Nephron progenitor cell (in vitro differentiated cells): ENCODE measurements at places on chromosomes 11 and 22.

- no peak overlapping the region for H3K27ac ChIP-seq
- peak; percentile 4 for DNase-seq
- H3K36me3 ChIP-seq, result peaks cover 31% of the 10 kb centered on the region
- peaks cover 12% of the 10 kb centered on the region for H3K4me1 ChIP-seq
- H3K4me3 ChIP-seq, result no peak overlapping the region
- no peaks in the 10 kb centered on the region for H3K27me3 ChIP-seq
These were observed 421.6 kb downstream of the METTL15 start for GRCh38 chr11:28529540-28530410.

GRCh38 chr11:103811870-103812455 is 224.5 kb upstream of the DDI1 start:
- H3K27me3 ChIP-seq, result no peaks in the 10 kb centered on the region
- H3K27ac ChIP-seq, result no peak overlapping the region
- H3K36me3 ChIP-seq, result no peaks in the 10 kb centered on the region
- no peak for DNase-seq

- H3K27ac ChIP-seq, result no peak overlapping the region
- no peak overlapping the region for H3K4me3 ChIP-seq
- no peaks in the 10 kb centered on the region for H3K36me3 ChIP-seq
- DNase-seq, result no peak
- peaks cover 4% of the 10 kb centered on the region for H3K27me3 ChIP-seq
- H3K4me1 ChIP-seq, result peaks cover 23% of the 10 kb centered on the region
These were observed 1.6 kb downstream of the LGALS12 start for GRCh38 chr11:63507511-63507910.

DNA sequence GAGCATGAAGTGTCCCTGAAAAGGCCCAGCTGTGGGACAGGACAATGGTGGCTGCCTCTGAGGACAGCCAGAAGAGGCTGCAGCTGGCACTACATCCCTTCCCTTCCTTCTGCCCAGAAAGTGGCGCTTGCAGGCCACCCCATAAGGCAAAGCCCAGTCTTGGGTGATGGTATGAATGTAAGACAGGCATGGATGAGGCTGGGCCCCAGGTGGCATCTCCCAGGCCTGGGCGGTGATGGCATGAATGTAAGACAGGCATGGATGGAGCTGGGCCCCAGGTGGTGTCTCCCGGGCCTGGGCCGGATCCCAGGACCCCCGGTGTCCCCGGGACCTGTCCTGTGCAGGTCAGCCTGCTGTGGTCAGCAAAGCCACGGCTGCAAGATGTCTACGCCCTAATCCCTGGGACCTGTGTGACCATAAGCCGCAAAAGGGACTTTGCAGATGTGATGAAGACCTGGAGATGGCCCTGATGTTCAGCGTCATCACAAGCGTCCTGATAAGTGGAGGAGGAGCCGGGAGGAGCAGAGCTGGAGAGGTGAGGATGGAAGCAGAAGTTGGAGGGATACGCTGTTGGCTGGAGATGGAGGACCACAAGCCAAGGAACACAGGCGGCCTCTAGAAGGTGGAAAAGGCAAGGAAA is 181.1 kb downstream of the CTTN start:
- H3K4me3 ChIP-seq, result no peak overlapping the region
- H3K27ac ChIP-seq, result no peak overlapping the region
- H3K27me3 ChIP-seq, result peaks cover 2% of the 10 kb centered on the region
- H3K4me1 ChIP-seq, result no peaks in the 10 kb centered on the region
- no peak for DNase-seq

- H3K27ac ChIP-seq, result no peak overlapping the region
- no peak for DNase-seq
- H3K4me3 ChIP-seq, result no peak overlapping the region
- H3K36me3 ChIP-seq, result peaks cover 16% of the 10 kb centered on the region
- H3K4me1 ChIP-seq, result peaks cover 11% of the 10 kb centered on the region
- peaks cover 10% of the 10 kb centered on the region for H3K27me3 ChIP-seq
These were observed 92.2 kb downstream of the C11orf91 start for GRCh38 chr11:33608386-33608785.

DNA sequence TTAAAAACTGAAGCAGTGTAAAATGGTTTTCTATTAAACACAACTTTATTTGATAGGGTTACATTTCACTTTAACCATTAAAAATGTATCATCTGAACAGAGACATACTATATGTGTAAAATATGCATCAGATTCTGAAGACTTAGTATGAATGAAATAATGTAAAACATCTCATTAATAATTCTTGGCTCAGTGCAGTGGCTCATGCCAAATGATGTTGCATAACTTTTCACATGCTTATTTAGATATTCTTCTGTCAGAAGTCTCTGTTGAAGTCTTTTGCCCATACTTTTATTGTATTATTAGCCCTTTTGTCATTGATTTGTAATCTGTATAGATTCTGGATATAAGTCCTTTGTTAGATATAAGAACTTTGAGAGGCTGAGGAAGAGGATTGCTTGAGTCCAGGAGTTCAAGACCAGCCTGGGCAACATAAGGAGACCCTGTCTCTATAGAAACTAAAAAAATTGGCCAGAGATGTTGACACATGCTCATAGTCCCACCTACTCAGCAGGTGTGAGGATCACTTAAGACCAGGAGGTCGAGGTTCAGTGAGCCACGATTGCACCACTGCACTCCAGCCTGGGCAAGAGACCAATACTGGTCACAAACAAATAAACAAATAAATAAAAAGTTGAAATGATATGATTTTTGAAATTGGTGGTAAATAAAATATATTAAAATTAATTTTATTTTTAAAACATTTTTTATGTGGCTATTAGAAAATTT is 73.8 kb upstream of the PARVA start:
- no peak overlapping the region for H3K27ac ChIP-seq
- H3K36me3 ChIP-seq, result no peaks in the 10 kb centered on the region
- no peaks in the 10 kb centered on the region for H3K4me1 ChIP-seq

DNA sequence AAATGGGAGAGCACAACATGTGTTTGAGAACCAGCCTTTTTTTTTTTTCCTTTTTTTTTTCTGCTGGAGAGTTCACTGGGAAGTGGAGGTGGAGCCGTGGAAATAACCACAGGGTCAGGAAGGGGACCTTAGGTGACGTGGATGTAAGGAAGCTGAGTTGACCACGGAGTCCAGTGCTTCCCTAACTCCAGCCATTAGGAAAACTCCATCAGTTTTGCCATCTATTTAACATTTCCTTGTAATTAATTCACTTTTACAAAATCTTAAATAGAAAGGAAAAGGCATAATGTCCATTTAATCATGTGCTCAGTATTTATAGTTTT is 2.0 kb upstream of the CDK2AP2 start:
- H3K27ac ChIP-seq, result no peak overlapping the region
- DNase-seq, result no peak
- H3K4me1 ChIP-seq, result peaks cover 42% of the 10 kb centered on the region

DNA sequence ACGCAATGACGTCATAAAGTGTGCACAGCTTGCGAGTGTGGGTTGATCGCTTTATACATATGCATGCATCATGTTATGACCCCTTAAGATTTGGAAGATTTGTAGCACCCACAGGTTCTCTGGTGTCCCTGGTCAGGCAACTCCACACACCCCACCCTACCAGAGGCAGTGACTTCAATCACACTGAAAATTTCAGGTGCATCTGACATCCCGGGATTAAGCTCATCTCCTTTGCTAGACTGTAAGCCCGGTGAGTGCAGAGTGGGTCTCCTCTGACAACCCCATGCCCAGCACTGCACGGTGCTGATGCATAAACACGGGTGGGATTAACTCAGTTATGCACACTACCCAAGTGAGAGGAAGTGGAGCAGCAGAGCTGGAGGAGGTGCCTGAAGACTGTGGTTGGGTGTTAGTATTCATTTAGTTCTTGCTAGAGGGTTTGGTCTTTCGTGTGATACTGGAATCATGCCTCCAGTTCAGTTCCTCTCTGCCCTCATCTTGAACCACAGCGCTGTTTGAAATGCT is 6.5 kb downstream of the ARSA start:
- no peak for DNase-seq
- peaks cover 42% of the 10 kb centered on the region for H3K4me1 ChIP-seq
- peaks cover 5% of the 10 kb centered on the region for H3K27me3 ChIP-seq
- no peaks in the 10 kb centered on the region for H3K36me3 ChIP-seq
- H3K27ac ChIP-seq, result no peak overlapping the region
- H3K4me3 ChIP-seq, result peak overlapping the region; percentile 66

- H3K27me3 ChIP-seq, result peaks cover 10% of the 10 kb centered on the region
- no peak for DNase-seq
- H3K4me3 ChIP-seq, result peak overlapping the region; percentile 9
- H3K36me3 ChIP-seq, result peaks cover 5% of the 10 kb centered on the region
- peaks cover 55% of the 10 kb centered on the region for H3K4me1 ChIP-seq
These were observed 15.1 kb downstream of the SYNGR1 start for GRCh38 chr22:39364714-39365491.

DNA sequence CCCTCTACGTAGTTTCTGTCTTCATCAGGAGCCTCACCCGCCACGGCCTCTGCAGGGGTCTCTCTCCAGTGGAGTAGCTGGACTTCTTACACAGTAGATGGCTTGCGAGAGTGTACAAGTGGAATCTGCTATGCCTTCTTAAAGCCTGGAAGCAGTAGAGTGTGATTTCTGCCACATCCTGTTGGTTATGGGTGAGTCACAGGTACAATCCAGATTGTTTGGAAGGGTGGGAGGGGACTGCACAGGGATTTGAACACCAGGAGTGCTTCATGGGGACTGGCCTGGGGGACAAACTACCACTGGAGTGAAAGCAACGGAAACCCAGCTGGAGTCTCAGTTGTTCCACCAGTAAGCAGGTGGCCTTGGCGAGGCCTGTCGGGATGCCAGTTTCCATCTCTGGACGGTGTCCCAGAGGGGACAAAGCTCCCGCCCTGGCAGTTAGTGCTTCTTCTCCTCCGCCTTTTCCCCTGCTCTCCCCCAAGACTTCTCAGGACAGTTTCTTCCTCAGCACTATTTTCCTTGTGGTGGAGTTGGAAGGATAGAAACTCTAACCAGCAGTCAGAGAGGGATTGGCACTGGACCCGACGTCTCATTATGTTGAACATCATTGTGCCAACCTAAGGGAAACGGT is 85.0 kb upstream of the RCN1 start:
- H3K27ac ChIP-seq, result no peak overlapping the region
- H3K27me3 ChIP-seq, result peaks cover 52% of the 10 kb centered on the region
- H3K36me3 ChIP-seq, result no peaks in the 10 kb centered on the region
- no peak overlapping the region for H3K4me3 ChIP-seq
- no peak for DNase-seq

GRCh38 chr11:116710001-116710674 is 62.6 kb downstream of the BUD13 start:
- H3K27me3 ChIP-seq, result peaks cover 17% of the 10 kb centered on the region
- DNase-seq, result no peak
- H3K4me3 ChIP-seq, result no peak overlapping the region
- peaks cover 16% of the 10 kb centered on the region for H3K4me1 ChIP-seq
- peak overlapping the region; percentile 51 for H3K27ac ChIP-seq

GRCh38 chr22:39368461-39368911 is 18.7 kb downstream of the SYNGR1 start:
- H3K4me3 ChIP-seq, result no peak overlapping the region
- H3K36me3 ChIP-seq, result peaks cover 4% of the 10 kb centered on the region
- H3K27me3 ChIP-seq, result no peaks in the 10 kb centered on the region
- peaks cover 29% of the 10 kb centered on the region for H3K4me1 ChIP-seq
- no peak for DNase-seq
- peak overlapping the region; percentile 39 for H3K27ac ChIP-seq

GRCh38 chr11:128884703-128885338 is 6.3 kb upstream of the KCNJ5 start:
- H3K36me3 ChIP-seq, result no peaks in the 10 kb centered on the region
- H3K27me3 ChIP-seq, result peaks cover 65% of the 10 kb centered on the region
- H3K4me1 ChIP-seq, result peaks cover 37% of the 10 kb centered on the region
- no peak overlapping the region for H3K4me3 ChIP-seq
- DNase-seq, result peak; percentile 66

- DNase-seq, result no peak
- peak overlapping the region; percentile 81 for H3K27ac ChIP-seq
- peak overlapping the region; percentile 3 for H3K4me3 ChIP-seq
- H3K27me3 ChIP-seq, result peaks cover 18% of the 10 kb centered on the region
These were observed 9.5 kb downstream of the C1QTNF6 start for GRCh38 chr22:37178350-37179125.

DNA sequence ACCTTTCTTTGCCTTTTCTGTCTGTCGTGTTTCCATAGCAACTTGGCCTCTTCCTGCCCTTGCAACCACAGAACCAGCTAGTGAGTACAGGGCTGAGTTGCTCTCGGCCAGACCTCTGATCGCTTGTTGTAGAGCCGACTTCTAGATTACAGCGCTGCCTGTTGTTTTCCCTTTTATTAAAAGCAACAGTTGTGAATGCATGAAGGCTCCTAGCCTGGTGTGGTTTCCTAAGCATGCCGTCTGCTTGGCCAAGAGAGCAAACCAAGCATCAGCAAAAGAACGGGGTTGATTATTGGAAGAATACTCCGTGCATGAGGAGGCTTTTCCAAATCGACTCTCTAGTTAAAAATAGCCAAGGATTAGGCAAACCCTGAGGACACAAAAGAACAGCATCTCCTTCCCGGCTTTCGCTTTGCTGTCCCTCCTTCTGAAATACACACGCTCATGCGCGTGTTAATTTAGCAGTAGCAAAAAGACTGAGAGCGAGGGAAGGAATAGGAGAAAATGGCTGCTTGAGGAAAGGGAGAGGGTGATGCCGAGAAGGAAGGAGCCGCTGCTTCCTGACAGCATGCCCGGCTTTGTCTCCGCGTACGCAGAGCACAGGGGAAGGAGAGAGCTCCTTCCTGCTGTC is 71.5 kb upstream of the TTC12 start:
- no peak for DNase-seq
- H3K27ac ChIP-seq, result no peak overlapping the region
- peaks cover 69% of the 10 kb centered on the region for H3K36me3 ChIP-seq
- peaks cover 3% of the 10 kb centered on the region for H3K27me3 ChIP-seq

DNA sequence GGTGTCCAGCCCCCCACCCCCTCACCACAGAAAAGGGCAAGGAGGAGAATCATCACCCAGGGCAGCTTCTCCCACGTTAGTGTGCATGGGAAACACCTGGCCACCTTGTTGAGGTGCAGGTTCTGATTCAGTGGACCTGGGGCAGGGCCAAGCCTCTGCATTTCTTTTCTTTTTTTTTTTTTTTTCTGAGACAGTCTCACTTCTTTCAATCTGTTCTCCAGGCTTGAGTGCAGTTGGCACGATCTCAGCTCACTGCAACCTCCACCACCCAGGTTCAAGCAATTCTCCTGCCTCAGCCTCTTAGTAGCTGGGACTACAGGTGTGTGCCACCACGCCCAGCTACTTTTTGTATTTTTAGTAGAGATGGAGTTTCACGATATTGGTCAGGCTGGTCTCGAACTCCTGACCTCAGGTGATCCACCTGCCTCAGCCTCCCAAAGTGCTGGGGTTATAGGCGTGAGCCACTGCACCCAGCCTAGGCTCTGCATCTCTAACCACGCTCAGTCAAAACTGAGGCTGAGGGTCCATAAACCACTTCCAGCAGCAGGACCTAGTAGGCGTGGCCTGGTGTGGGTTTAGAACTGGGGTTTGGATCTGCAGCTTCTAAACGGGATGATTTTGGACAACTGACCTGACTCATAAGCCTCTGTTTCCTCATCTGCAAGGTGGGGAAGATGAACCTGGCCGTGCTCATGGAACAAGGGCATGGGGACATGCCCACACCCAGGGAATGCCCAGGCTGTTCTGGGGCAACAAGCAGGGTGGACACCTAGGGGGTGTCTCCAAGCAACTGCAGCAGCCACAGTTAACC is 734 bp downstream of the ZP1 start:
- H3K27me3 ChIP-seq, result no peaks in the 10 kb centered on the region
- no peak overlapping the region for H3K27ac ChIP-seq
- peaks cover 44% of the 10 kb centered on the region for H3K4me1 ChIP-seq
- no peak for DNase-seq
- H3K4me3 ChIP-seq, result no peak overlapping the region
